ENCODE measurements at places on chromosomes 16 and 17. TPM values are rescaled to one million over a fixed set of nuclear protein-coding genes. Genes with fewer than 3 reads are reported as not detected.

Gene ATP6V0A1
- total RNA-seq: 53.5 TPM

Gene SPDYE4
- total RNA-seq: not detected

Gene ANKFN1
- 0.55 TPM for total RNA-seq

Gene GGT6
- 3.0 TPM for total RNA-seq

Gene SLC52A1
- total RNA-seq: not detected

Gene TP53TG3C
- total RNA-seq: not detected

Gene MT1M
- total RNA-seq: 7.1 TPM

Gene FBXW10
- total RNA-seq: 0.33 TPM

Gene C16orf96
- not detected for total RNA-seq

Gene NHERF2
- 34.2 TPM for total RNA-seq

Gene SPNS2
- 6.8 TPM for total RNA-seq

Gene MTSS2
- total RNA-seq: 36.4 TPM

Gene KDM6B
- total RNA-seq: 9.2 TPM

Gene PDE6G
- not detected for total RNA-seq

Gene CFAP119
- 0.82 TPM for total RNA-seq

Gene VMO1
- not detected for total RNA-seq

Gene FGF11
- total RNA-seq: not detected

Gene SEZ6
- total RNA-seq: 0.36 TPM

Gene OTOA
- total RNA-seq: not detected

Gene SMIM36
- total RNA-seq: not detected

Gene GNGT2
- 1.6 TPM for total RNA-seq

Gene DNAI2
- total RNA-seq: not detected

Gene TPSD1
- total RNA-seq: not detected

Gene CHD3
- 147 TPM for total RNA-seq

Gene AIPL1
- not detected for total RNA-seq

Gene MAP3K3
- 66.8 TPM for total RNA-seq

Gene ACAP1
- total RNA-seq: 3.2 TPM

Gene ACE
- 3.8 TPM for total RNA-seq

Gene KRTAP2-2
- not detected for total RNA-seq

Gene GRB7
- total RNA-seq: not detected

Gene CES3
- 0.16 TPM for total RNA-seq

Gene TMEM114
- not detected for total RNA-seq

Gene CCL5
- not detected for total RNA-seq

Gene CDC6
- 0.33 TPM for total RNA-seq

Gene NLRC3
- 0.33 TPM for total RNA-seq

Gene ABAT
- total RNA-seq: 8.3 TPM

Gene AATK
- total RNA-seq: 6.1 TPM

Gene OR2C1
- total RNA-seq: 0.49 TPM

Gene NUP88
- total RNA-seq: 53.6 TPM

Gene AOC2
- 1.5 TPM for total RNA-seq

Gene DRC3
- 1.6 TPM for total RNA-seq

Gene ARHGAP27
- total RNA-seq: 10.0 TPM

Gene C16orf95
- total RNA-seq: not detected

Gene CHMP1A
- 75.9 TPM for total RNA-seq

Gene SYNGR3
- 8.3 TPM for total RNA-seq

Gene FOXN1
- not detected for total RNA-seq

Gene CCL17
- not detected for total RNA-seq

Gene NEURL4
- 18.6 TPM for total RNA-seq

Gene CD300H
- total RNA-seq: not detected

Gene SKAP1
- 0.36 TPM for total RNA-seq

Gene TNRC6A
- 42.8 TPM for total RNA-seq

Gene GABARAPL2
- 116 TPM for total RNA-seq

Gene MRC2
- total RNA-seq: 34.2 TPM

Gene CCDC92B
- not detected for total RNA-seq

Gene PRRT2
- 7.7 TPM for total RNA-seq

Gene HOXB5
- total RNA-seq: 2.2 TPM

Gene MYH13
- total RNA-seq: not detected

Gene ACSM5
- 3.1 TPM for total RNA-seq

All from sigmoid colon (tissue), 7 donors.